ENCODE measurements at places on chromosomes 3 and 15. TPM values are rescaled to one million over a fixed set of nuclear protein-coding genes. Genes with fewer than 3 reads are reported as not detected.

- DNase-seq: no peak
Measured at GRCh38 chr15:89109238-89109637, 21.0 kb downstream of the ABHD2 start.

- no peak for DNase-seq
Measured at GRCh38 chr15:82900511-82901060, 51.9 kb downstream of the HOMER2 start.

DNA sequence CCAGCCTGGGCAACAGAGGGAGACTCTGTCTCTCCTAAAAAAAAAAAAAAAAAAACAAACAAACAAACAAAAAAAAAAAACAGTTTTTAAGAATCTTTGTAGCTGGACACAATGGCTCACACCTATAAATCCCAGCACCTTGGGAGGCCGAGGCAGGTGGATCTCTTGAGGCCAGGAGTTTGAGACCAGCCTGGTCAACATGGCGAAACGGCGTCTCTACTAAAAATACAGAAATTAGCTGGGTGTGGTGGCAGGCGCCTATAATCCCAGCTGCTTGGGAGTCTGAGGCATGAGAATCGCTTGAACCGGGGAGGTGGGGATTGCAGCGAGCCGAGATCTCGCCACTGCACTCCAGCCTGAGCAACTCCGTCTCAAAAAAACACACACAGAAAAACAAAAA, 53.1 kb downstream of the KLHL25 start:
- no peak for DNase-seq

- peak; percentile 94 for DNase-seq
Measured at GRCh38 chr15:39920510-39921273, 626 bp upstream of the GPR176 start.

- no peak for DNase-seq
Measured at GRCh38 chr15:31335989-31336592, 9.5 kb downstream of the KLF13 start.

GRCh38 chr3:107958146-107958545, 132.7 kb downstream of the CD47 start:
- DNase-seq: no peak

DNA sequence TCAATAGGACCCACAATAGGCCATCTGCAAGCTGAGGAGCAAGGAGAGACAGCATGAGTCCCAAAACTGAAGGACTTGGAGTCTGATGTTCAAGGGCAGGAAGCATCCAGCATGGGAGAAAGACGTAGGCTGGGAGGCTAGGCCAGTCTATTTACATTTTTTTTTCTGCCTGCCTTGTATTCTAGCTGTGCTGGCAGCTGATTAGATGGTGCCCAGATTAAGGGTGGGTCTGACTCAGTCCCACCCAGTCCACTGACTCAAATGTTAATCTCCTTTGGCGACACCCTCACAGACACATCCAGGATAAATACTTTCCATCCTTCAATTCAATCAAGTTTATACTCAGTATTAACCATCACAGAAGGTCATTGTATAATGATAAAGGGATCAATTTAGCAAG, 15.9 kb upstream of the PIAS1 start:
- DNase-seq: no peak

DNA sequence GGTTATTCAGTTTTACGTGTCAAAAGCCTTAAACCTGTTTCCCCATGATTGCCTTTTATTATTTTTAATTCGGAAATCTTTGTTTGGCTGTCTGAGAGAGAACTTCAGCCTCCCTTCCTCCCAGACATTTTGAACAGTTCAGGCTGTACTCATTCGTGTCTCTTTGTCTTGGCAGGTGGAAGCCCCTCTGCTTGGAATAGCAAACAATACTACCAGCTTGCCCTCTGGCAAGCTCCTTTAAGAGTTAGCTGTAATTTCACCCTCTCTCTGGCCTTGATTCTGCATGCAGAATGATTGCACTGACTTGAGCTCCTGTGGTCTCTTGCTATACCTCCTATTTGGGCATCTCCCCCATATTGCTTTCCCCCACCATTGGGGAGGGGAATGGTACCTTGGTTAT, 11.7 kb downstream of the IGF1R start:
- no peak for DNase-seq

DNA sequence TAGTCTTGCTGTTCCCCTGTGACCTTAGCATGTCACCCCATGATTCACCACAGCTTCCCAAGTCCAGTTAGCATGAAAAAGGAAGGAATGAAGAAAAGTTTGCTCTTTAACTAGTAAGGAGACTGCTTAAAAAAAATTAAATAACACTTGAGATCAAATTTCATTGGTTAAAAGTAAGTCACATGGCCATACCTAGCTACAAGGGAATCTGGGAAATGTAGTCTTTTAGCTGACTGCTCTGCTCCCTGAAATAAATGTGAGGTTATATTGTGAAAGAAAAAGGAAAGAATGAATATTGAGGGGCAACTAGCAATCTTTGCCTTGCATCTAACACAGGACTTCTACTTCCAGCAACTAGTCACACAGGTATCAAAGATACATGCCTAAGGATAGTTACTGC, 84.7 kb upstream of the LRRN1 start:
- DNase-seq: no peak

GRCh38 chr3:129195731-129196256, 12.1 kb upstream of the CNBP start:
- no peak for DNase-seq

DNA sequence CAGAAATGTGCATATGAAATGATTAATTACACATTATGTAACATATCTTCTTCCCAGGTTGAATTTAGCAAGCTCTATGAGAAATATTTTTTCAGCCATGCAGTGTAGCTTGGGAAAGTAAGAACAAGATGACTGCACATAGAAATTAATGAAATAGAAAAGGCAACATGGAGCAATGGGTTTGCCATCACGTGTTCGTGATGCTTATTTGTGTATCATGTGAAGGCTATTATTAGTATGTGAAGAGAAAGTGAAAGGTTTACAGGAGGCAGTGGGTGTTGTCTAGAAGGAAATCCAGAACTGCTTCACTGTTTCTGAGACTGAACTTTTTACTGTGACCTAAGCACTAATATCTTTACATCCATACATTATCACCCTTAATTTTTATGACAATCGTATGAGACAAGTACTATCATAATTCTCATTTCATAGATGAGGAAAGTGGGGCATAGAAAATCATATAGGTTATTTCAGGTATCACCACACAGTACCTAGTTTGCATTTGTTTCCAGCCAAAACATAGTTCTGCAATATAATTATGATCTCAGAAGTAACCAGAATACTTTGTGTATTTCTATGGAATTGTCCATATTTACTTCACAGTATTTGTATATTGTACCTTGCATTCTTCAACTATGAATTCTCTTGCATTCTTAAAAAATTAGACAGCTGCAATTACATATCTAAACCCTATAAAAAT, 14.9 kb downstream of the SERPINI1 start:
- DNase-seq: no peak

DNA sequence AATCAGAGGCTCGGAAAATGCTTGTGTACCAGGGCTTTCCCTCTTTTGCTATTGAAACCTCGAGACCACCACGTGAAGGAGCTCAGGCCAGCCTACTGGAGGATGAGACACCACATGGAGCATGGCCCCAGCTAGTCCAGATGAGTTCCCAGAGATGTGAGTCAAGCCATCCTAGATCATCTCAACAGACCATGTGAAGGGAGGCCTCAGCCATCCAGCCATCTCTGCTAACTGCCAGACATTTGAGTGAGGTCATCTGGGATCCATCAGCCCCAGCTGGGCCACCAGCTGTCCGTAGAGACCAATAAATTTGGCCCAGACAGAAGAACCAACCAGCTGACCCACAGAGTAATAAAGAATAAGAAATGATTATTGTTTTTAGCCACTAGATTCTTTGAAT, 62.8 kb upstream of the PROK2 start:
- DNase-seq: no peak

- no peak for DNase-seq
Measured at GRCh38 chr3:115233021-115233420, 85.9 kb upstream of the ZBTB20 start.

GRCh38 chr15:91032919-91033803, 10.8 kb upstream of the VPS33B start:
- peak; percentile 75 for DNase-seq

- peak; percentile 82 for DNase-seq
Measured at GRCh38 chr15:39778021-39778420, 4.6 kb downstream of the FSIP1 start.

GRCh38 chr15:79089331-79089889, 1.2 kb downstream of the RASGRF1 start:
- peak; percentile 34 for DNase-seq

DNA sequence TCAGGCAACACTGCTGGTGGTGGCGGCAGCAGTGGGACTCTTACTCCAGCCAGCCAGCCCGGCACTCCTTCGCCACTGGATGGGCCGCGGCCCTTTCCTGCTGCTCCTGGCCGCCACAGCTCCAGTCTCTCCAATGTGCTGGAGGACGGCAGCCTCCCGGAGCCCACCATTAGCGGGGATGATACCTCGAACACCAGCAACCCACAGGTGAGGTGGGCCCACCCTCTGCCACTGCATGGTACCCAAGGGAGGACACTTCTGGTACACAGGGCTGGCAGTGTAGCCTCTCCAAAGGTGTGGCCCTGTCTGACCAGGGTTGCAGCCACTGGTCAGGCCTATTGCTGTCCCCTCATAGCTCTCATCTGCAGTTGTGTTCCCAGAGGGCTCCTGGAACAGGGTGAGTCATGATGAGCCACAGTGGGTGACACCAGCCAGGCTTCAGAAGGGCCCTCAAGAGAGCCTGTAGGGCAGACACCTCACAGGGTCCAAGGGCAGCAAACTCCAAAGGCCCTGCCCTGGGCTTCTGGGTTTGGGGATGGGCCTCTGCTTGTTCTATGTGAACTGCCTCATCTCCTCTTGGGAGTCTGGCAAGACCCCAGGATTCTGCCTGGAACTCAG, 20.8 kb downstream of the NBEAL2 start:
- DNase-seq: no peak

DNA sequence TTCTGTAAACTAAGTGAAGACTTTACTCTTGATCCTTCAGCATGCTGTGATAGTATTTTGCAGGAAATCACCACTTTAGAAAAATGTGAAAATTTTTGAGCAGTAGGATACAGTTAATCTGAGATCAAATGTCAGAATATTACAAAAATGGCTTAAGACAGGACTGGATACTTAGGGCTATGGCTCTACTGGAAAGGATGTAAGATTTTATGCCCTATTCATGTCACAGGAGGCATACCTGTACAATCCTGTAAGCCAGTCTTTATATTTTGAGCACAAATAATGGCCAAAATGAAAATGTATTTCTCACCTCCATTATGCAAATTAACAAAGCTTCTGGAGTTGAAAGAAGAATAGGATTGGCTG, 8.6 kb upstream of the TGFBR2 start:
- DNase-seq: no peak

DNA sequence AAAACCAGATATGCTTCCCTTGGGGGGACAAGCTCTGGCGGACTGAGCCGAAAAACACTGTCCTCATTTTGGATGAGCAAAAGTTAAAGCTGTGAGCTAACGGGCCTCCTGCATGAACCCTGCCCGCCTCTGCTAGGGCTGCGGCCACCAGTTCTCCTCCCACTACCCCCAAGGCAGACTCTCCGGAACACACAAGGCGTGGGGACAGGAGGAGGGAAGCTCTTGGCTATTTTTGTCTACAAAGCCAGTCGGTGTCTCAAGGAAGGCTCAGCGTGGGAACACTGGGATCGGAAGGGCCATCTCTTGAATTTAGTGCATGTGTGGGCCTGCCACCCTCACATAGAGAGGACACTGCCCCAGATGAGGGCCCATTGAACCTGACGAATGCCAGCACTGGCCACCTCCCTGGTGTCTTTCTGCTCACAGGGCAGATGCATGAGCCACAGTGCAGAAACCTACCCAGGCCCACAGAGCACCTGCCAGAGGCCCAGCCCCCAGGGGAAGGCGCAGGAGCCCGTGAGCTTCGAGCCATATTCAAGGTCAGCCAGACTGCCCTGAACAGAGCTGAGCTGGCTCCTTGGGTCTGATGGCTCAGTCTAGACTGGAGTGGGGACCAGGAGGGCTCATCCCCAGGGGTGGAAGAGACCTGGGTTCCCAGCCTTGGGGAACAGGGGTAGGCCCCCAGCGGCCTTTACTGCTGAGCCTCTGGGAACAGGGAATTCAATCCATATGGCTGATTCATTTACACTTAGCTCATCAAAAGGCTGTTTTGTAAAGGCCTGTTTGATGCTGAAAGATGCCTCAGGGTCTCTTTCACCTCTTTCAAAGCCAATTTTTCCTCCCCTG, 38.3 kb downstream of the HCN4 start:
- DNase-seq: no peak

DNA sequence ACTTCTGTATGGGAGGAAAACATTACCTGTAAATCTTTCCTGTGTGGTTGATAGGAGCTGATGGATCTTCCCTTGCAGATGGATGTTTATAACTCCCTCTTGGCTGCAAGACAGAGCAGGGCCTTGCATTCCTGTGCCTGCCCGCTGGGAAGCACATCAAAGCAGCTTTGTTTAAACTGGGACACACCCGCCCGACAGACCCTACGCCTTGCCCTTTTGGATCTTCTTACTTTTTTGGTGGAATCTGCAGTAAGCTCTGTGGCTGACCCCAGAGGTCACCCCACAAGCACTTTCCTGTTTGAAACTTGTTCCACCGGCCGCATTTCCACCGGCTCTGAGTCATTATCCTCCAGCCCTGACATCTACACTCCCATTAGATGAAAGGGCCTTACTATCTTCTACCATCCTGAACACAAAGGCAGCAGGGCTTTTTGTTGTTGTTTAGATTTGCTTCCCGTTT, 244.1 kb upstream of the STT3B start:
- peak; percentile 71 for DNase-seq

DNA sequence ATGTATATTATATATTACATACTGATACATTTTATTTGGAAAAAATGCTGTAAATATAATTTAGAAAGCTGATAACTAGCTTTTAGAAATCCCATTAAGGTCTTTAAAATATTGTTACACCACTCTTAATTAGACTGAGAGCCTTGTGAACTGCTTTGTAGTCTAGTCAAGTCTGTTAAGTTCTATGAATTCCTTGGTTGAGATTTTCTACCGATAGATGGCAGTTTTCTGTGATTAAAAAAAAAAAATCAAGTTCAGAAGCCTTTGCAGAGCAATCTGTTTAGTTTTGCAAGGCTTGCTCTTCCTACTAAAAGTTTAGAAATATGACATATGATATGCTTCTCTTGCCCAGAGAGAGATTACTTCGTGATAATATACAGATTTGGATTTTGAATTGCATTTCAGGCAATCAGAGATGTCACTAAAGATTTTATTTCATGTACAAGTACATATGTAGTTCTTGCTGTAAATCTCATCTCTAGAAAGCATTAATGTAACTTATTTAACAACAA, 60.4 kb upstream of the SLITRK3 start:
- no peak for DNase-seq

Gene ANKRD63
- total RNA-seq: not detected

Gene SLC12A1
- 201 TPM for total RNA-seq

Gene UROC1
- total RNA-seq: not detected

Gene HRG
- total RNA-seq: 0.35 TPM

Gene CCNB2
- total RNA-seq: 0.94 TPM

Gene ARHGEF26
- 4.8 TPM for total RNA-seq

Gene NLGN1
- 19.4 TPM for total RNA-seq

Gene KIF15
- total RNA-seq: 0.72 TPM

Gene RHCG
- 1.5 TPM for total RNA-seq

Gene GUCA1C
- total RNA-seq: not detected

Gene FAM107A
- 180 TPM for total RNA-seq

Gene OR5K2
- total RNA-seq: not detected
